ENCODE measurements at places on chromosomes 4 and X. TPM values are rescaled to one million over a fixed set of nuclear protein-coding genes. Genes with fewer than 3 reads are reported as not detected.

The NLGN3 gene
- total RNA-seq: 2.2 TPM

The CPZ gene
- total RNA-seq: not detected

The PNCK gene
- total RNA-seq: not detected

The PDCL2 gene
- not detected for total RNA-seq

The FAAH2 gene
- 17.6 TPM for total RNA-seq

The IDS gene
- total RNA-seq: 196 TPM

The AMTN gene
- not detected for total RNA-seq

The C4orf54 gene
- total RNA-seq: not detected

The SLC4A4 gene
- total RNA-seq: 0.78 TPM

The CT83 gene
- not detected for total RNA-seq

The COX7B2 gene
- not detected for total RNA-seq

The ELK1 gene
- 38.3 TPM for total RNA-seq

The DGKK gene
- not detected for total RNA-seq

The TMEM154 gene
- 35.2 TPM for total RNA-seq

GRCh38 chr4:144402999-144403398 lies 243.0 kb upstream of the HHIP start:
- DNase-seq: no peak

DNA sequence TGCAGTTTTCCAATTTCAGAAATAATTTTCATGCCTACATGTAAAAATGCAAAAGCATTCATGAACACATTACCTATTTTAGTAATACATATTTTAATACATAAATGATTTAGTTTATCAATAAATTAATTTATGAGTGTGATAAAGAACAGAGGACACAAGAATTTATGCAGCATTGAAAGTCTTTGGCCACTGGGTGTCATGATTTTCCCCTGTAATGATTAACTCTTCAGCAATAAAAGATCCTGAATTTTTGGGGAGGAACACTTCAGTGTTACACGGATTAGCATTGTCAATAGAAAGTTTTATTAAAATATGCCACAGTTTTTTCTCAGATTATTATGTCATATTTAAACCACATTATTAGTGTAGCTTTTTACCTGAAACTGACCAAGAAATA lies 8.6 kb upstream of the VCX2 start:
- no peak for DNase-seq

GRCh38 chrX:78960888-78961287 lies 15.7 kb downstream of the P2RY10 start:
- no peak for DNase-seq

- DNase-seq: no peak
These were observed 202.6 kb upstream of the BCOR start for GRCh38 chrX:40300286-40300890.

GRCh38 chr4:119337010-119337409 lies 15.1 kb upstream of the FABP2 start:
- DNase-seq: no peak

DNA sequence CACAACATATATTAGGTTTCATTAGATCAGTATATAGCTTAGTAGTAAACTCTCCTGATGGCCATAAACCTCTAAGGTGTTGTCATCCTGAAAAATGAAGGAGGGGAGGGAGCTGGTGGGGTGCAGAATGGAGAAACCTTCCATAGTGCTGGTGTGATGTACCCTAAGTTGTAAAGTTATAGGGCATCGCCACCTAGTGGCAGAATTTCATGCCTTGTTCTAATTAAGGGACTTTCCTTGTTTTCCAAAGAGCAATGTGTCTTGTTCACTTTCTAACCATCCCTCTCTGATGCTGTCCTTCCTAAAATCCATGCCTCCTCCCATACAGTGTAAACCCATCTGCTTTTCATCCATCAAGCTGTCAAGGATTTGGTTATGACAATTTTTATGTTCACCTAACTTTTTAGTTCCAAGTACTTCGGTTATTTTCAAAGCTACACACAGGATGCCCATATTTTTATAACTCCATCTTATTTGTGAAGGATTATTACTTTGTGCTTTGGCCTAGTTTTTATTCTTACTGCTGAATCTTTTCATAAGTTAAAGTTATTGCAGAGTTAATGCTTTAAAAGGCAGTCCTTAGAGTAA lies 4.5 kb downstream of the NBDY start:
- peak; percentile 56 for DNase-seq

GRCh38 chr4:3307486-3307885 lies 14.7 kb downstream of the RGS12 start:
- DNase-seq: no peak

GRCh38 chr4:40915318-40916217 lies 165.8 kb downstream of the NSUN7 start:
- no peak for DNase-seq

GRCh38 chr4:136000246-136000645 lies 1532.0 kb downstream of the PCDH18 start:
- DNase-seq: no peak

DNA sequence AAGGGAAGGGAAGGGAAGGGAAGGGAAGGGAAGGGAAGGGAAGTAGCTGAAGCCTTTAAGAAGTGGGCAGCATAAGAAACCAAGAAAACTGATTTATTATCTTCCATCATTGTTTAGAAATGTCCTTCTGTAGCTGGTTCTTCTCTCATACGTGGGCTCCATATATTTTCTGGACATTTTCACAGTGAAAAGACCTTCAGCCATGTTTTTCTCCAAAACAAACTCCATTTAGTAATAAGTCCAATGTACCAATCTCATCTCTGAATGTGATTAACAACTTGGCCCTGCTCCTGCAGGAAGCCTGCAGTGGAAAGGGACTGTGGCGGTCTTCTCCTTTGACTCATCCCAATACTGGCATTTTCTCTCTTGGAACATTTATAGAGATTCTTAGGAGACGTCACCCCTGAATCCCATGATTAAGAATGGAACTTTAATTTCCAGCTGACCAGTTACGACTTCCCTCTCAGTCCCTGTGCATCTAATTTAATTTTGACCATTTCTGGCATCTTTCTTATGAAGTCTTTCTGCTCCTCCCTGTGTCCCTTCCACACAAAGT lies 96.6 kb upstream of the GUCY1A1 start:
- DNase-seq: no peak

GRCh38 chr4:87120010-87120409 lies 100.4 kb downstream of the KLHL8 start:
- no peak for DNase-seq

DNA sequence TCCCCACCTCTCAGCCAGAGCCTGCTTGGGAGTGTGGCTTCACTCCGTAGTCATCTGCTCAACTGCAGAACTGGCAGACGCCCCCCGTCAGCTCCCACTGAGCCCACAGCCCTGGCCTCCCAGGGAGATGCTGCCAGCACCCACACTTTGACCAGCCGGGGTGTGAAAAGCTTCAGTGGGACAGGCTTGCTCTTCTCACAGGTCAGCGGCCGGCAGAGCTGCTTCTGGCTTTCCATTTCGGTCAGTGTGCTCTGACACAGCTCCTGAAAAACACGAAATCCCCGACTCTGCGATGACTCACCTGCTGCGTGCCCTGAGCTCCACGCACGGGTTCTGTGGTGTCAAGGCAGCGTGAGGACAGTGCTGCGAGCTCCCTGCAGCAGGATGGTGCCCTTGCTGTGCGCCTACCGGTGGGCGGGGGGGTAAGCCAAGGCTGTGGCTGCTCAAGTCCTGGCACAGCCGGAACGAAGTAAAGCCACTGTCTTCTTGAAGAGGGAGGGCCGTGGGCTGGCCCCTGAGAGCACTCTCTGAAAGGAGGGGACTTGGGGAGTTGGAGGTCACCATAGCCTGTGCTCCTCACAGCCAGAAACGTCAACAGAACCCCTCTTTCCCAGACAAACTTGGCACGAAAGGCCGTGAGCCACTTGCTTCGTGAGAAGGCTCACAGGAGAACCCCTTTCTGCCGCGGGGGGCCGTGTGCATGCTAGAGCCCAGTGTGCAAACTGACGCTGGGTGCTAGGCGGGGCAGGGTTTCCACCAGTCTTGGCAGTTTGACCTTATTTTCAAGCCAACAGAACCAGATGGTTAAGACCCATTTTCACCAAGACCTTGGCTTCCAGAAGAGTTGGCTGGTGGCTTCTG lies 23.6 kb downstream of the NOP14 start:
- no peak for DNase-seq

- DNase-seq: no peak
These were observed 234.8 kb downstream of the COL25A1 start for GRCh38 chr4:109067508-109068235.

GRCh38 chr4:138406876-138407275 lies 164.7 kb upstream of the SLC7A11 start:
- DNase-seq: no peak

DNA sequence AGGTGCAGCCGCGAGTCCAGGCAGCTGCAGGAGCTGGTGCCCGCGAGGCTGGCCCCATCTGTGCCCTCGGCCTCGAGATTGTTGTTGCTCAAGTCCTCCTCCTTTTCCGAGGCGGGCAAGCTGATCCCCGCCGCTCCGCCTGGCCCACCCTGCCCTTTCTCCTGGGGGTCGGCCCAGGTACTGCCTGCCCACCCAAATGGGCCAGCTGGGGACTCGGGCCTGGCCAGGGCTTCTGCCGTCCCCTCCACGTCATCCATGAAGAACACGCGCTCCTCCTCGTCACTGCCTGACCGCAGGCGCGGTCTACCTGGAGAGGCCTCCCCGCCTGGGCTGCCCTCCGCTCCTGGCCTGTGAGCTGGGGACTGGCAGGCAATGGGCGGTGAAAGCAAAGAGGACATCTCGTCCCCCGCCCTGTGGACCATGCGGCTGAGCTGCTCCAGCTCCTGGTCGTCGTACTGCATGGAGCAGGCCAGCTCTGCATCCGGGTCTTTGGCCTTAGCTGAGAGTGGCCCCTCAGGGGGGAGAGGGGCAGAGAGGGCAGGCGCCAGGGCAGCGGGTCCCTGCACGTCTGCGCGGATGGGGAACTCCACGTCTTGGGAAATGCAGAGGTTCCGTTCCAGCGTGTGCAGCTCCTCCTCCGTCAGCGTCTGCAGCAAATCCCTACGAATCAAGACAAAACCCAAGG lies 43.1 kb upstream of the MXD4 start:
- DNase-seq: no peak

DNA sequence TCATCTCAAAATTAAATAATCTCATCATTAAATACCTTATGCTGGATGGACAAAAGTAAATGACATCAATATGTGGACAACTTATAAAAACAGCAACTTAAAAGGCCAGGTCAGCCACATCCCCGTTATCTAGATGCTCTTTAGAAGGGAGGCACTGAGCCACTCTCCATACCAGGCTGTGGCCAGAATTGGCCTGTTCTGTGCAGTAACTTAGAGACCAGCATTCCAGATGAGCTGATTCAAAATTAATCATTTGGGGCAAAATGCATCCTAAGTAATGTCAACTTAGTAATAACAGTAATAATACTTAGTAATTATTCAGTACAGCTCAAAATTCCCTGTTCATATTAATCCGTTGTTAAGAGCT lies 373.6 kb downstream of the FBXW7 start:
- DNase-seq: no peak

DNA sequence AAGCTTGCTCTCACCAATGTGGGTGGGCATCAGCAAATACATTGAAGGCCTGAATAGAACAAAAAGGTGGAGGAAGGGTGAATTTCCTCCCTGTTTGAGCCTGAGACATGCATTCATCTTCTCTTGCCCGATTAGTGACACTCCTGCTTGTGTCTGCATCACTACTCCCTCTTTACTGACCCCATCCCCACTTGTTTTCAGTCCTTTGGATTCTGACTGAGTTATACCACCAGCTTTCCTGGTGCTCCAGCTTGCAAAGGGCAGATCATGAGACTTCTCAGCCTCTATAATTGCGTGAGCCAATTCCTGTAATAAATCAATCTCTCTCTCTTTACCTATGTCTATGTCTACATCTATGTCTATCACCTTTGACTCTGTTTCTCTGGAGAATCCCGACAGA lies 47.4 kb upstream of the DYNLT3 start:
- no peak for DNase-seq

DNA sequence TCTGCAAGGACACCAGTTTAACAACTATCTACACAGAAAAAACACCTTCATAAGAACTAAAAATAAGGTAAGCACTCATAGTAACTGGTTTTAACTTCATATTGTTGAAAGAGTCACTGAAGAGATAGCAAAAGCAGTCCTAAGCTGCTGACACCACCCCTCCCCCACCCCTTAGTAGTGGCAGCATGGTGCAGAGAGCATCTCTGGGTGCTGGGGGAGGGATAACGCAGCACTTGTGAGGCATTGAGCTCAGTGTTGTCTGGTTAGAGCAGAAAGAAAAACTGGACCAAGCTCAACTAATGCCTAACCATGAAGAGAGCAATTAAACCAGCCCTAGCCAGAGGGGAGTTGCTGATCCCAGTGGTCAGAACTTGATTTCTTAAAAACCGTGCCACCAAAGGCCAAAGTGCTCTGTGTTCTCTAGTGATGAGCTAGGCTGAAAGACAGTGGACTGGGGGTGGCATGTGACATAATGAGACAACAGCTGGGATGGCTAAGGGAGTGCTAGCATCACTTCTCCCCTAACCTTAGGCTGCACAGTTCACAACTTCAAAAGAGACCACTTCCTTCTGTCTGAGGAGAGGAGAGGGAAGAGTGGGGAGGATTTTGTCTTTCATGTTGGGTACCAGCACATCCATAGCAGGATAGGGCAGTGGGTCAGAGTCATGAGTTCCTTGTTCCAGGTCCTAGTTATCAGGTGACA lies 669.3 kb downstream of the PDHA2 start:
- DNase-seq: no peak

GRCh38 chr4:76533314-76533713 lies 98.3 kb downstream of the SHROOM3 start:
- DNase-seq: no peak

- no peak for DNase-seq
These were observed 23.1 kb upstream of the TMEM184C start for GRCh38 chr4:147594107-147594506.

GRCh38 chr4:67658302-67658701 lies 42.7 kb downstream of the UBA6 start:
- DNase-seq: no peak

DNA sequence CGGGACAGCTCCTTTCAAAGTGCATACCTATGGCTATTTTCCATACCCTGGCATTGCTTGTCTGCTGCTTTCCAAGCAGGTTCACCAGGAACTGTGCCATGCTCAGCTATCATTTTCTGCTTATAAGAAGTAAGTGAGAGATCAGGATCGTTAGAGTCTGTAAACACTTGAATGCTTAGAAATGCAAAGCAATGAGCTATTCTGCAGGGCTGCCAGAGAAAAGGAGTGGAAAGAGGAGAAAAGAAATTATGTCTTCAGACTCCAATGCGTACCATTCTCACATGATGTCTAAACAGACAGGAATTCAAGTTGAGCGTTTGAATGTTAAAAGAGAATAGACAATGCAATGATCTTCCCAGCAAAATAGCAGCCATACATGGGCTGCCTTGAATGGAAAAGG lies 245.5 kb upstream of the SLC7A11 start:
- no peak for DNase-seq

- DNase-seq: no peak
These were observed 40.3 kb downstream of the RWDD4 start for GRCh38 chr4:183618681-183619080.

GRCh38 chrX:107678957-107679740 lies 50.8 kb downstream of the PRPS1 start:
- peak; percentile 83 for DNase-seq

DNA sequence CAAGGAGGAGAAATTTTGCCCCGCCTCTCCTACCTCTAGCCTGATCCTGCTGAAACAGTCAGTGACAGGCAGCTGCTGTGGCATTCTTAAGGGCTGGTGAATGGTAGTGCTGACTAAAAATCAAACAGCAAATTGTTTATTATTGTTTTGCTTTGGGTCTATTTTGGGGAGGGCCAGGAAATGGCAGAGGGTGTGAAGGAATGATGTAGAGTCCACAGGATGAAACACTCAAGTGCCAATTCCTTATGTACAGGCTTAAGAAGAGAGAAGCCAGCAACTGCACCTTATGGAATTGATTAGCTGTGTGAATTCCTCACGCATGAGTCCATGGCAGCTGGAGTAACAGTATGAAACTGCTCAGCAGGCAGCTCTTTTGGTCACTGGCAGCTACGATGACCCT lies 39.7 kb downstream of the VEGFC start:
- no peak for DNase-seq

GRCh38 chrX:155535866-155536265 lies 76.9 kb downstream of the TMLHE start:
- no peak for DNase-seq

Data from CD4-positive, alpha-beta memory T cell (primary cell).